ENCODE measurements at places on chromosomes 16 and 17.

GRCh38 chr17:73138541-73139138 lies 26.2 kb upstream of the SSTR2 start:
- no peak for DNase-seq

DNA sequence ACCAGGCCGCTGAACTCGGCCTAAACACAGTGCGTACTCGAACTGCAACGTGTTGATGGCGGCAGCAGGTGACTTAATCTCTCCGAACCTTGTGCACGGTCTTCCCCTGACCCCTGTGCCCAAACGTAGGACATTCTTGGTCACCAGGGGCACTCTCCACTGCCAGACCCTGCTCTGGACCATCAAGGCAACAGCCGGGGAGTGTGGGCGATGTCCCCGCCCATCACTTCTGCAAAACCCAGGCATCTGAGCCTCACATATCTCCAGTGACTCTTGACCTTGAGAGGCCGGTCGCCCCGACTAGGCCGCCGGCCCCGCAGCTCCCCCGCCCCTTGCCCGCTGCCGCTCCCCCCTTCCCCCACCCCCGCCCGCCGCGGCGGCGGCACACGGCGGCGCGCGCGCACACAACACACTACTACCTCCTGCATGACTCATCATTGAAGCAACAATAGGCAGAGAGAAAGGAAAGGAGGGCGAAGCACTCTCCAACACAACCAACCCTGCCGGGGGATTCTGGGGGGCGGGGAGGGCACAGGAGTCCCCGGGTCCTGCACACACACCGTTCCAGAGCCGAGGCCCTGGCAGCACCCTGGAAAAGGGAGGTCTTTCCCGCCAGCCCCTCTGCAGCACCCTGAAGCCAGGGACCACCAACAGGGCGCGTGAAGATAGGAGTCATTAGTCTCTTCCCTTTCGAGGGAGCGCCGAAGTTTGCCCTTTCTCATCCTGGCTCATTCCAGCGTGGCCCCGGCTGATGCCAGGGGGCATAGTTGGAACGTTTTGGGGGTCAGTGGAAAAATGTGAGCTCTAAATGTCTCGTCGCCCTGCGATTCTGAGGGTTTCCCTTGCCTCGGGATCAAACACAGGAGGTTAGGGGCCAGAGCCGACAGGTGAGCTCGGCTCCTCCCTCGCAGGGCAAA lies 1.9 kb downstream of the MNT start:
- DNase-seq = peak; percentile 80

- peak; percentile 86 for DNase-seq
These were observed 14.2 kb upstream of the RIPOR1 start for GRCh38 chr16:67514382-67514828.

GRCh38 chr16:47643323-47644000 lies 182.3 kb downstream of the PHKB start:
- DNase-seq = no peak

DNA sequence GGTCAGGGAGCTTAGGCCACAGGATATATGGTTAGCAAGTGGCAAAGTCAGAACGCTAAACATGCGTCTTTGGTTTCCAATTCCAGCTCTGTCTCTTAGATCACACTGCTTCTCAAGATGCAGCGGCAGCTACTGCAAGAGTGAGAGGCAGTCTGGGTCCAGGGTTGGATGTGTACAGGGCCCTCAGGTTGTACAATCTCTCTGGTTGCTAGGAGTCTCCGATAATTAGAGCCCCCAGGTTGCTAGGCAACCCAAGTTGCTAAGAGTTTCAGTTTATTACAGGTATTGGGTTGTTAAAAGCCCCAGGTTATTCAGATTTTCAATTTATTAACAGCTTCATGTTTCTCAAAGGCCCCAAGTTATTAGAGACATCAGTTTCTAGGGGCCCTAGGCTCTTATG lies 15.5 kb upstream of the SPACA3 start:
- no peak for DNase-seq

- no peak for DNase-seq
These were observed 251.9 kb downstream of the RBFOX1 start for GRCh38 chr16:7584561-7584960.
